ENCODE measurements at places on chromosomes 2 and 18.
A peak's percentile ranks its signal among the peaks of the same experiment; 100 is the strongest.

DNA sequence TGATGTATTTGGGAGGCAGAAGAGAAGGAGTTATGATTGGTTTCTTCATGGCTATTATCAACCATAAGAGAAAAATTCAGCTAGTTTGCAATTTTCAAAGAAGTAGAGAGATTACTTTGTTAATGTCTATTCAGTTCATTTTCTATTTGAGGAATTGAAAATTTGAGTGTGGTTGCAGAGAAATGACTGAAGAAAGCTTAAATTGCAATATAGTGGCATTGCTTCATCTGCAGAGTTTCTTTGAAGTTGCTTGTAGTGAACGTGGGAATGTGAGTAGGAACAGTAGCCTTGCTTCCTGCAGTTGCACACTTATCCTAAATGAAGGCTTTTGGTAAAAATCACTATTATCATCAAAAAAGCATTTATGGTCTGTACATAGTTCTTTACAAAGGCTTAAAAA is 14.7 kb upstream of the CYRIA start:
- DNase-seq: no peak

GRCh38 chr2:176186024-176186423 is 2.4 kb upstream of the HOXD1 start:
- no peak for DNase-seq

GRCh38 chr2:240226672-240227537 is 86.4 kb upstream of the OTOS start:
- no peak for DNase-seq

DNA sequence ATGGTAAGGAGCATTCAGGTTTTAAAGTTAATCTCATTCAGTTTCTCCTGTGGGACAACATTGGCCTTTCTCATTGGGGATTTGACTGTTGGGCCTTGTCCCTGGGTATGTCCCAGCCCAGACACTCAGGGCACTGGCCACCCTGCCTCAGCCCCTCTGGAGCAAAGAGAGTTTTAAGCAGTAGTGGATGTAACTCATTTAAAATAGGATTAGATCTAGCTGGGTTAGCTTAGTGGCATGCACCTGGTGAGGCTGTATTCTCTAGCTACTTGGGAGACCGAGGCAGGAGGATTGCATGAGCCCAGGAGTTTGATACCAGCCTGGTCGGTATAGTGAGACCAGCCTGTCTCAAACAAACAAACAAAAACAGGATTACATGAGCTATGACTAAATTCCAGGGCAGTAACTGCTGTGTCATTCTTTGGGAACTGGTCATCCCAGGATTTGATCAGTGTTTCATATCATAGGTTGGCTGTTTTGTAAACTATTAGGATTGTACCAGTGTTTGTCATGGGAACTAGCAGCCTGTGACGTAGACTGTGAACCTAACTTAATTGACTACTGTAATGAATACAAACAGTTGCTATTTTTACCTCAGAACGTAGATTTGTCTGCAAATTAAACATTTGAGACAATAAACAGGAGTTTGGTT is 12.5 kb downstream of the INPP4A start:
- DNase-seq: no peak

GRCh38 chr2:73285159-73285739 is 971 bp upstream of the FBXO41 start:
- no peak for DNase-seq

GRCh38 chr2:11534071-11534745 is 363 bp downstream of the GREB1 start:
- DNase-seq: no peak

DNA sequence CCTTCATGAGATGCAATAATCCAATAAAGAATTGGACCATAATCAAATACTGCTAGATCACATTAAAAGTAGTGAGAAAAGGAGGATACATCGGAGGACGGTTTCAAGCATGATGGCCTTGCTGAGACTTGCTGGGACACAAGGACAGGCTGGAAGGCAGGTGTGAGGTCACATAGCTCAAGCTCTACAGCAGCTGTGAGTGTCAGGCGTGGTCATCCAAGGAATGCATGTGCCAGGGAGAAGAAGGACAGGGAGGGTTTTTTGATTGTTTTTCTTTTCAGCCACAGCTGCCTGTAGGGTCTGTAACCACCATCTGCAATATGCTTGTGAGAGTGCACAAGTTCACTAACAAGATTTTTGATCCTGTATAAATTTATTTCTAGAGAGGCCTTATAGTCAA is 57.6 kb downstream of the BMP10 start:
- DNase-seq: no peak

- DNase-seq: no peak
These were observed 52.6 kb downstream of the MGAT5 start for GRCh38 chr2:134306521-134306920.

- no peak for DNase-seq
These were observed 132.8 kb upstream of the IL1R2 start for GRCh38 chr2:101858910-101859309.

DNA sequence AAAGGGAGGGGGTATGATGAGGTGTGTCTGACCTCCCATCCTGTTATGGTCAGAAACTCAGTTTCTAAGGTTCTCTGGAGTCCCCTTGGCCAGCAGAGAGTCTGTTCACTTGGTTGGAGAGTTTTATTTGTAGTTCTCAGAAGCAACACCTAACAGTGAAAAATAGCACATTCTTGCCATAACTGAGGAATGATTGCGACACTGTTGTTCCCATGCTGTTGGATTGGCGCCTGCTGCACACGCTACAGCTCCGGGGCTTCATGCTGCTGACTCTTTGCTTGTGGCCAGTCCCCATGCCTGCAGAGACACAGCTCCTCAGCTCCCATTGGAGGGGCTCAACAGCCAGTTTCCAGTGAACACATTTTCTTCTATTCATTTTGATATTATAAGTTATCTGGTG is 42.1 kb downstream of the TPGS2 start:
- DNase-seq: peak; percentile 17

DNA sequence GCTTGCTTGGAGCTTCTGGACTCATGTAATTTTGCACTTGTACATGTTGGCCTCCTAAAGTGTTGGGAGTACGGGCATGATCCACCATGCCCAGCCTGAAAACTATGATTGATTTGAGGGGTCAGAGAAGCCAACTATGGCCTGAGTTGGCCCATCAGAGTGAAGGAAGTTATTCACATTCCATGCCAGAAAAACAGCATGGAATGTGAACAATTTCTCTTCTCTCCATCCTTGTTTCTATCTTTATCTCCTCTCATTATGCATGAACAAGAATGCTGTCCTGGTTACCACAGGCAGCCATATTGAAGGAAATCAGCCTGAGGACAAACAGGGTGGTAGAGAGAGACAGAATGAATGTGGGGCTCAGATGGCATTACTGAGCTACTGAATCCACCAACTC is 3.5 kb upstream of the CD226 start:
- DNase-seq: no peak

- DNase-seq: no peak
These were observed 35.2 kb downstream of the FAM228A start for GRCh38 chr2:24210106-24210455.

- no peak for DNase-seq
These were observed 58.1 kb downstream of the FAM178B start for GRCh38 chr2:96928277-96928781.

- DNase-seq: no peak
These were observed 126.8 kb upstream of the UNC80 start for GRCh38 chr2:209644842-209645241.

GRCh38 chr18:58180738-58181353 is 136.8 kb downstream of the NEDD4L start:
- peak; percentile 46 for DNase-seq

- no peak for DNase-seq
These were observed 42.3 kb downstream of the KCTD1 start for GRCh38 chr18:26506012-26506411.

GRCh38 chr2:48600917-48601316 is 16.7 kb upstream of the GTF2A1L start:
- no peak for DNase-seq

GRCh38 chr2:190545093-190545492 is 10.6 kb upstream of the NEMP2 start:
- no peak for DNase-seq

DNA sequence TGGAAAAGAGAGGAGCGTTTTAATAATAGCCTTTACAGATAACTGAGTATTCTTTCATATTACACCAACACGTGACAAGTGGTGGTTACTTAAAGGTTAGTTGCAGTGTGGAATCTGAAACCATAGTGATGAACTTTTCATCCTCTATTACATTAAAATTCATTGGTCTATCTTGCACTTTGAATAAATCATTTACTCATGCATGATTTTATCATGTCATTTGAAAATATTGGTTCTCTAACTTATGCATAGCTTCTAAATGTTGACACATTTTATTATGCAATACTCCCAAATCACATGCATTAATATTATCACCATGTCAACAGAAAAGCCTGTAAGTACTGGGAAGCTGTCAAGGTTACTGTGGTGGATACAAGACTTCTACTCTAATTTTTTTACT is 1432.2 kb downstream of the LRP1B start:
- no peak for DNase-seq

DNA sequence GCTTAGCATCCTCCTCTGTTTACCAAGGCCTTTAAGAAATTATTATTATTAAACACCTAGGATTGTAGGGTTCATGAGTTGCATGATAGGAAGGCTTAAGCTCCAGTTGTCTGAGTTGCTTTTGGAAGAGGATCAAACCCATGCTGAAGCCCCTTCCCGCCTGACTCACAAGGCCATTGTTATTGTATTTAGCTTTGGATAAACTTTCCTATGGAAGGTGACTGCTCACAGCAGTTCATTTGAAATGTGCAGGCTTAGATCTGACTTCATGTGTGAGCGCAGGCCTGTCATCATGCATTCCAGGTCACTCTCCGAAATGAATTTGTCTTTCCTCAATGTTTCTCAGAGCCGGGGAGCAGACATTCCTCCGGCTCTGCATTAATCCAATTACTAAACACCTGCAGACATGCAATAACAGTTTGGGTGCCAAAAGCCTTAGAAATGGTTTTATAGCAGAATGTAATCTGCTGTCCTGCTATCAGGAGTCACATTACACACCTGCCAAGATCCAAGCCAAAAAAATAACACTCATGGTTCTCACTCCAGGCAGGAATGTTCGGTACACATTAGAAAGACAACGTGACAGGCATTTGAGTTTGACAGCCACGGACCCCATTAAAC is 119.9 kb downstream of the OSR1 start:
- no peak for DNase-seq

- DNase-seq: no peak
These were observed 748.7 kb downstream of the RNF144A start for GRCh38 chr2:7665880-7666279.

- peak; percentile 66 for DNase-seq
These were observed 864 bp downstream of the LBH start for GRCh38 chr2:30231996-30232800.

GRCh38 chr2:10365412-10365811 is 62.7 kb downstream of the HPCAL1 start:
- no peak for DNase-seq

DNA sequence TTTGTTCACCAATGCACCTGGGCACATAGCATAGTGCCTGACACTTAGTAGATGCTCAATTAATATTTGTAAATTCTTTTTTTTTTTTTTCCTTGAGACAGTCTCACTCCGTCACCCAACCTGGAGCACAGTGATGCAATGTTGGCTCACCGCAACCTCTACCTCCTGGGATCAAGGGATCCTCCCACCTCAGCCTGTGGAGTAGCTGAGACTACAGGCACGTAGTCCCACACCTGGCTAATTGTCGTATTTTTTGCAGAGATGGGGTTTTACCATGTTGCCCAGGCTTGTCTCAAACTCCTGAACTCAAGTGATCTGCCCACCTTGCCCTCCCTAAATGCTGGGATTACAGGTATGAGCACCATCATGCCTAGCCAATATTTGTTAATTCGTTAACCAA is 23.2 kb upstream of the LPIN2 start:
- no peak for DNase-seq

- DNase-seq: no peak
These were observed 58.2 kb downstream of the BCL2L11 start for GRCh38 chr2:111178730-111179405.

GRCh38 chr2:219901155-219901554 is 273.7 kb downstream of the SLC4A3 start:
- DNase-seq: no peak

DNA sequence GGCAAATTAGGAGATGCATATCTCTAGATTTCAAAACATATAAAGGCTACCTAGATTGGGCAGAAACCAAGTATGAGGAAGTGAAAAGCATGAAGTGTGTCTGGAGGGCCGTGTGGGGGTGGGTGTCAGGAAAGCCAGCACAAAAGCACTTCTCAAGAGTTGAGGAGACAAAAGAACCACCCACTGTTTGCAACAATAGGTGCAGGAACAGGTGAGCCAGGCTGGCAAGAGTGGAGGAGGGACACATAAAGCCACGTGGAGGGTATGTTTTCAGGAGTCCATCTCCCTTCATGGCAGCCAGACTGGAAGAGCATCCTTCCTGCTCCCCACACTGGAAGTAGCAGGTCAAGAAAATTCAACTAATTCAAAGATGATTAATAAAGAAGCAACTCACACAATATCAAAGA is 96.4 kb downstream of the CERS6 start:
- DNase-seq: no peak

- DNase-seq: no peak
These were observed 12.4 kb downstream of the YWHAQ start for GRCh38 chr2:9618410-9618809.

GRCh38 chr2:186884587-186884986 is 35.6 kb upstream of the ZSWIM2 start:
- no peak for DNase-seq

- no peak for DNase-seq
These were observed 43.0 kb downstream of the WDSUB1 start for GRCh38 chr2:159243529-159243928.

DNA sequence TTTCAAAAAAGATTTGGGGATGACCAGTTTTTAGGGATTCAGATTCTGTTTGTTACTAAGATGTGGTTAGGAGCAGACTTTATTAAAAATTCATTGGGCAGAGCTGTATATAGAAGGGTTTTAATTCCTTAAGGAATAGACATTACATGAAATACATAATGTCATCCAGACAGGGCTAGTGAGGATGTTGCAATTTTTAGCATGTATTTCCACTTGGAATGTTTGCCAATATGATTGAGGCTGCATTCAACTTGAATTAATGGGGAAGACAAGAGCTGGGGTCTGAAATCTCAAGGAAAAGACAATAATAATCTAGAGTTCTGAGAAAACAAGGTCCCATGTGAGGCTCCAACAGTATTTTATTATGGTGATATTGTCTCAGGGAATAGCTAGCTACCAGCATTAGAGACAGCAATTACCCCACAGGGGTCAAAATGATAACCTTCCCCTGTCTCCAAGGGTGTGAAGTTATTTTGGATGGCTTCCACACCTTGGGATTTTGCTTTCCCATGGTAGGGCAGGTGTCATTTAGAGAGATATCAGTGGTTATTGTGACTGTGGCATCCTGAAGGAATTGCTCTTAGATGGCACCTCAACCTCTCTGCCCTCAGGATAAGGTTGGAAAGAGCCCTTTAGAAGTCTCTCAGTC is 60.2 kb downstream of the VSNL1 start:
- DNase-seq: no peak
